ENCODE measurements at places on chromosomes 16 and 17. TPM values are rescaled to one million over a fixed set of nuclear protein-coding genes. Genes with fewer than 3 reads are reported as not detected.
A peak's percentile ranks its signal among the peaks of the same experiment; 100 is the strongest.

EPOP gene
- total RNA-seq = 1.2 TPM

NPB gene
- 1.3 TPM for total RNA-seq

HSD3B7 gene
- total RNA-seq = 128 TPM

NT5M gene
- total RNA-seq = 19.3 TPM

GNG13 gene
- total RNA-seq = not detected

AANAT gene
- not detected for total RNA-seq

CDH1 gene
- total RNA-seq = 0.11 TPM

REXO5 gene
- total RNA-seq = 5.7 TPM

SNX20 gene
- 0.36 TPM for total RNA-seq

GRCh38 chr16:73268366-73268993 is 220.6 kb upstream of the ZFHX3 start:
- DNase-seq = peak; percentile 21

DNA sequence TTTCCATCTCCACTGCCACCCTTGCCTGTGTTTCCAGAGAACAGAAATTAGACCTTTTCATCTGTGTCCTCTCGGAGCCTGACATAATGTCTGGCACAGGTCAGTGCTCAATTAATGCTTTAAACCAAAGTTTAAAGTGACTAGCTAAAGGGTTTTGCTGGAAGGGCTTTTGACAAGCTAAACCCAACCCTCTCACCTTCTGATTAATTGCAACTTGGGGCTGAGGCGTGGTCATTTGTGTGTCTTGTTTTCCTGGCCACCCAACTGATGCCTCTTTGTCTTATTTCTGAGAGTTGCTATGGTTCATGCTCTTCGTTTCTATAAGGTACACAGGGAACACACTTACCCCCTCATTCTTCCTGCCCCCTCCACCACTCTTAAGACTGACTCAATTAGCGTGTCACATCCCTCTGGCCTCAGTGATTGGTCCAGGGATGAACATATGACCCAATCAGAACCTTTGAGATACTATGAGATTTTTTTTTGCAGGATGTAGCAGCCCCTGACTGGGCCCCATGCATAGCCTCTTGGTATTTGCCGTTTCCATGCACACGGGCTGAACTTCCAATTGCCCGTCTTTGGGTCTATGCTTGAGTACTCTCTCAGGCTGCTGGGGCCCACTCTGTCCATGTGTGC is 15.8 kb upstream of the BRD7 start:
- DNase-seq = no peak

GRCh38 chr17:28576758-28577465 is at the start of gene ALDOC:
TSS of gene ALDOC (minus strand) at chr17:28576895. CDS start at chr17:28575532, 1,363 bp downstream.
- DNase-seq = peak; percentile 84

GRCh38 chr16:35754391-35755369 is 2295.3 kb downstream of the TP53TG3F start:
- no peak for DNase-seq

GRCh38 chr17:44829523-44830358 is at the start of gene GJC1:
TSS of gene GJC1 (minus strand) at chr17:44830287. CDS start at chr17:44805817, 24,470 bp downstream.
- peak; percentile 43 for DNase-seq

DNA sequence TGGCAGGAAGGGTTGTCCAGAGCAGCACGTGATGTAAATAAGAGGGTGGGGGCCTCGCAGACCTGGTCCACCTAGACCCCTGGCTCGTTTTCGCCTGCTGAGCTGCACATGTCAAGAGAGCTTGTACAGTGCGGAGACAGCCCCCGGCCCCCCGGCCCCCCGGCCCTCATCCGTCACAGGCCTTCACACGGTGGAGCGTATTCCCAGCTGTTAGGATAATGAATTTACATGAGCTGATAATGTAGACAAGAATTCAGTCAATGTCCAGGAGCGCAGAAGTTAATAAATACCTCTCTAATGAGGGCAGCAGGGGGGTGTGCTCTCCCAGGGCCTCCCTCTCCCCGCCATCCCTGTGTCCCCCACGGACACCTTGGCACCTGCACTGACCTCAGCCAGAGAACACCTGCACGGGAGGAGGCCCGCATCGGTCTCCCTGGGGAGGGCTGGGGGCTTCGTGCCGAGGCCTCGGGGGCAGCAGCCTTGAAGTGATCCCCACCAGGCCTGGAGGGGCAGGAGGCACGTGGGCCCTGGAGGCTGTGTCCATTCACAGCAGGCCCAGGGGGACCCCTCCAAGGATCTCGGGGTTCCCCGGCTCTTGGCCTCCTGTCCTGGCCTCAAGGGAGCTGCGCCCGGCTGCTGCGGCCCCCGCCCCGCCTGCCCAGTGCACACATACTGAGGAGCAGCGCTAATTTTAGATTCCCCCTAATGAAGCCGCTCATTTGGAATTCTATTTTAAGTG is 14.6 kb downstream of the GSE1 start:
- DNase-seq = peak; percentile 84

- DNase-seq = no peak
These were observed 2.7 kb downstream of the LITAF start for GRCh38 chr16:11583889-11584565.

GRCh38 chr17:65278050-65278819 is 141.1 kb downstream of the RGS9 start:
- DNase-seq = peak; percentile 43

DNA sequence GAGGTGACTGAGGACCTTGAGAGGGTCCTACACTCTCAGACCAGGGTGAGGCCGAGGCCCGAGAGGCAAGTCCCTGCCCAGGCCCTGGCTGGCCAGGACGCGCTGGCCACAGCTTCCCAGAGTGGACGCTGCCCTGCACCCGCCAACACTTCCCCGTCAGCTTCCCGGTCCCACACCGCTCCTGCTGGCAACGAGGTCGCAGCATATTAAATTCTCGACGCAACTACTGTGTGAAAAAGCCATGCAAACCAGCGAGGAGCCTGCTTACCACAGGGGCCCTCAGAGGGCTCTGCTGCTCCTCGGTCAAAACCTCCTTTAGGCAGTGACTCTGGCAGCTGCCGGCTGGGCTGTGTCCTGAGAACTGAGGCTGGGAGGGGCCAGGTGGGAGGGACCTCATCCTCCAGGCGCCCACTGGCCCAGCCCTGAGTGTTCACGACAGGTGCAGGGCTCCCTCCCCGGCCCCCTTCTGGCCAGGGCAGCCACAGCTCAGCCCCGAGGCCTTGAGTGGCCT is 2.1 kb upstream of the TEX19 start:
- peak; percentile 88 for DNase-seq

DNA sequence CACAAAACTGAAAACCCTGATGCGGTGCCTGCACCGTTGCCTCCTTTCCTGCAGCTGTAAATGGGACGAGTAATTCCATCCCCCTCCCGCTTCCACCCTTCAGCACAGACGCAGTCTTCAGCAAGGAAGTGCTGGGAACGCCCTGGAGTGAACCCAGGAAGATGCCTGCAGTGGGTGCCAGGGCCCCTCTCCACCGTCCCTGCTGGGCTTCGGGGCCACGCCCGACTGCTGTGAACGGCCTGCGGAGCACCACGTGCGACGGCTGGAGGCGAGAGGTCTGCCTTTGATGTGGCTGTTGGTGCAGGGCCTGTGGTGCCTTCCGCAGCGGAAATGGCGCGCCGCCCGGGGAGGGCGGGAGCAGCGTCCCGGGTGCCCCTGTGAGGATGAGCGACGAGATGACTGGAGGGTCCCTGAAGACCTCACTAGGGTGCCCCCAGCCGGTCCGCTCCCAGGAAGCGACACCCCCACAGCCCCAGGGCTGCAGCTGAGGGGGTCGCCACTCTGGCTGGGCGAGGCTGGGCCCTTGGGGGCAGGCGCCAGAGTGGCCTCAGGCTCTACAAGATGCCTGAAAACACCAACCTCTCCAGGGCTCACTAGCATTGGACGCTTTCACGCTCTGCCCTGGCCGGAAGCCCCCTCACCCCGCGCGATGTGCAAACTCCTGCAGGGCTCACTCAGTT is 749 bp upstream of the MC1R start:
- DNase-seq = peak; percentile 82

DNA sequence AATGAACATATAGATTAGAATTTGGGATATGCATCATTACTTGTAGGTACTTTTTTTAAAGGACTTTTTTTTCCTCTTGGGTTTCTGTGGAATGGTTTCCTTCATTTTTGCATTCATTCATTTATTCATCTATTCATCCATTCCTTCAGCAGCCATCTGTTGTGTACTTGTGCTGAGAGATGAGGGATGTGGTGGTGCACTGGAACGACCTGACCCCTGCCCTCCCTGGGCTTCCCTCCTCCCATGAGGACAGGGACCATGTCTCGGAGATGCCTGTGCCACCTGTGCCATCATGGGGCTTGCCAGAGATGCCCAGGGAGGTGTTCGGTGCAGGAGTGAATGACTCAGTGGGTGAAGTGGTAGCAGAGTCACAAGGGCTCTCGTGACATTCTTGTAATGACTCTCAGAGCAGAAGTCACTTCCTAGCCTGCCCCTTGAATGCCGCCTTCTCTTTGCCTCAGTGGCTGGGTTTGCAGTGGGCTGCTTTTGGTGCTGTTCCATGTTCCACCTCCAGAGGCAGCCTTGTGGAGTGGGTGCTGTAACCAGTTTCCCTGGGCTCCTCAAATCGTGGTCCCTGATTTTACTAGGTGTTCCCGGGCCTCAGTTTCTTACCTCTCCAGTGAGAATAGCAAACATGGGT is 43.9 kb downstream of the CLEC16A start:
- DNase-seq = no peak

DNA sequence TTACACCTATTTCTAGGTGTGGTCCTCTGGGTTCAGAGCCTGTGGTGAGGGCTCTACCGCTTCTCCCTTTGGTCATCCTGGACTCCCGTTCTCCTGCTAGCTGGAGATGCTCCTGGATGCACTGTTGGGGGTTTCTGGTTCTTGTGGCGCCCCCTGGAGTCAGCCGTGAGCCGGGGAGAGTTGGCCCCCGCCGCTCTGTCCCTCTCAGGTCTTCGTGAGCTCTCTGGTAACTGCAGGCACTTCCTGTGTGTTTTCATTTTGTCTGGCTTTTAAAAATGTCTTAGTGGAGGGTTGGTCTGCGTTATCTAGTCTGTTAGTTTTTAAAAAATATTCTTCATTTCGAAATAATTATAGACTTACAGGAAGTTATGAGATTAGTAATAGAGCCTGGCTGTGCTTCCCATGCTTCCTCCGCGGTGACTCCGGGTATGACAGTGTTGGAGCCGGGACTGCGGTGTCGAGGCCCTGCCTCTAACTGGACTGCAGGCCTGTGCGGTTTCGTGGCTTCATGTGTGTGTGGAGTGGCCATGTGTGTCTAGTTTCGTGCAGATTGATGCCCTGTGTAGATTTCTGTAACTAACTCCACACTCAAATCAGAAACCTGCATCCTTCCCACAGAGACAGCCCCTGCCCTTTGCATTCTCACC is 78.0 kb upstream of the ZNF750 start:
- DNase-seq = no peak
